ENCODE measurements at places on chromosomes 2 and 18. TPM values are rescaled to one million over a fixed set of nuclear protein-coding genes. Genes with fewer than 3 reads are reported as not detected.

ABCG8 gene
- not detected for total RNA-seq

DCC gene
- not detected for total RNA-seq

CLEC4F gene
- not detected for total RNA-seq

MEIS1 gene
- 17.4 TPM for total RNA-seq

AQP4 gene
- not detected for total RNA-seq

TUBA4B gene
- total RNA-seq = not detected

IHH gene
- total RNA-seq = not detected

CDH20 gene
- 17.7 TPM for total RNA-seq

MDH1B gene
- total RNA-seq = 0.65 TPM

MYO5B gene
- total RNA-seq = 2.2 TPM

CSRNP3 gene
- 2.4 TPM for total RNA-seq

GPR55 gene
- total RNA-seq = under 0.01 TPM

ATP6V1C2 gene
- total RNA-seq = 2.6 TPM

PAX8 gene
- total RNA-seq = 2.8 TPM

HSBP1L1 gene
- 21.1 TPM for total RNA-seq

EIPR1 gene
- 16.7 TPM for total RNA-seq

BCL11A gene
- total RNA-seq = 2.0 TPM

CDH2 gene
- total RNA-seq = not detected

FLACC1 gene
- 4.7 TPM for total RNA-seq

MATN3 gene
- 2.9 TPM for total RNA-seq

TAF4B gene
- 9.9 TPM for total RNA-seq

ATAD2B gene
- total RNA-seq = 26.6 TPM

MBD5 gene
- 32.3 TPM for total RNA-seq

SFXN5 gene
- total RNA-seq = 8.9 TPM

TAF1B gene
- total RNA-seq = 14.1 TPM

VSNL1 gene
- total RNA-seq = not detected

CHRNG gene
- not detected for total RNA-seq

ZAP70 gene
- 3.3 TPM for total RNA-seq

CTLA4 gene
- 2.5 TPM for total RNA-seq

ATG16L1 gene
- total RNA-seq = 22.0 TPM

CENPA gene
- 1.7 TPM for total RNA-seq

ONECUT2 gene
- total RNA-seq = not detected

FTCDNL1 gene
- 8.9 TPM for total RNA-seq

ANO7 gene
- total RNA-seq = 0.34 TPM

POTEF gene
- total RNA-seq = not detected

SERPINB4 gene
- total RNA-seq = not detected

CKAP2L gene
- total RNA-seq = 1.5 TPM

DYNAP gene
- total RNA-seq = not detected

Data from subcutaneous adipose tissue (tissue), 4 donors.